Stimulated activated CD4-positive, alpha-beta T cell treated with anti-CD3 and anti-CD28 coated beads, Interleukin-15, amount 100 ng/mL, for 1 hour (primary cell): ENCODE measurements at places on chromosomes 16 and 17.

- DNase-seq, result no peak
Observed at GRCh38 chr16:30991052-30991451, 6.0 kb downstream of the HSD3B7 start.

DNA sequence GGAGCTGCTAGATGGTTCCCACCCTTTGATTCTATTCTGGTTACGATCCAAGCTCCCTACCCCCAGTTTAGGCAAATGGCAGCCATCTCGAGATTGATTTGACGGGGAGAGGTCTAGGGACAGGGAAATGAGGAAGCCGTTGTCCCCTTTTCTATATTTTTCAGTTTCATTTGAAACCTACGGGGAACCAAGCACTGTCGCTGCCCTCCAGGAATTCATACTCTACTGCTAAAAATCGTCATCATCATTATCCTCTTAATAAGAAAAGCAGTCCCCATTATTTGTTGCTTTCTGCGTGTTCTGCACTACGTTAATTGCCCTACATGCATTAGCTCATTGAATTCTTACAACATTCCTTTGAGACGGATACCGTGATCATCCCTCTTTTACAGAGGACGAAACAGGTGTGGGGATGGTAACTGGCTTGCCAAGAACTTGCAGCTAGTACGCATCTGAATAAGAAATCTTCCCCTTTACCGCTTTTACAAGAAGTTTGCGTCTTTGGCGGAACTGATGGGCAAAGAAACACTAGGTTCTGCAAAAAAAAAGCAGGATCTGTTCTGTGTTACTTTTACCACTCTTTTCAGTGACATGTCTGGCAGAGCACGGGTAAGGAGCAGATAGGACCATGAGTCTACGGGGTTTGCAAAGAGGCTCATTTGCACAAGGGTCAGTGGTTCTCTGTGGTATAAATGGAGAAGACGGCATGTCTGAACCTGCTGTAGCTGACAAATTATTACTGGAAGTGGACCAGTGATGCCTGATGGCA lies 1.1 kb downstream of the CCP110 start:
- no peak for DNase-seq

- no peak for DNase-seq
Observed at GRCh38 chr17:41915566-41915965, 3.2 kb downstream of the ACLY start.

- no peak for DNase-seq
Observed at GRCh38 chr16:48335961-48336360, 49.3 kb downstream of the SIAH1 start.

DNA sequence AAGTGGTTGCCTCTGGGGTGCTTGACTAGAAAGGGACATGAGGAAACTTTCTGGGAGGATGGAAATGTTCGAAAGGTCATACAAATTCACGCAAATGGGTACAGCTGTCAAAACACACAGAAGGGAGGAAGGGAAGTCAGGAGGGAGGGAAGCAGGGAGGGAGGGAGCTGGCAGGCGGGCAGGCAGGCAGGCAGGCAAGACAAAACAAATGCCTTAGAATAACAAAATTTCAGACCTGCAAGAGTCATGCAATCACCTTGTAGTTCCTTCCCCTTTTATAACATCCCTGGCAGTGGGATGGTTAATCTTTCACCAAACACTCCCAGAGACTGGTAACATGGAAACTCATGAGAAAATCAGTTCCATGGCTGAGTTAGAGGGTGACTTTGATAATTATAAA lies 189.2 kb downstream of the STX8 start:
- no peak for DNase-seq

DNA sequence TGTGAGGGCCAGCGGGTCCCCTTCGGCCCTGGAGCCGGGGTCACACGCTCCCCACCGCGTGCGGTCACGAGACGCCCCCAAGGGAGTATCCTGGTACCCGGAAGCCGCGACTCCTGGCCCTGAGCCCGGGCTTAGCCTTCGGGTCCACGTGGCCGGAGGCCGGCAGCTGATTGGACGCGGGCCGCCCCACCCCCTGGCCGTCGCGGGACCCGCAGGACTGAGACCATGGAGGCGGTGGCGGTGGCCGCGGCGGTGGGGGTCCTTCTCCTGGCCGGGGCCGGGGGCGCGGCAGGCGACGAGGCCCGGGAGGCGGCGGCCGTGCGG lies at the start of gene NAGLU:
Gene NAGLU (plus strand): TSS at position 194 of the 324 bp plus-strand sequence. CDS start 32 bp downstream, at position 226.
- peak; percentile 69 for DNase-seq

DNA sequence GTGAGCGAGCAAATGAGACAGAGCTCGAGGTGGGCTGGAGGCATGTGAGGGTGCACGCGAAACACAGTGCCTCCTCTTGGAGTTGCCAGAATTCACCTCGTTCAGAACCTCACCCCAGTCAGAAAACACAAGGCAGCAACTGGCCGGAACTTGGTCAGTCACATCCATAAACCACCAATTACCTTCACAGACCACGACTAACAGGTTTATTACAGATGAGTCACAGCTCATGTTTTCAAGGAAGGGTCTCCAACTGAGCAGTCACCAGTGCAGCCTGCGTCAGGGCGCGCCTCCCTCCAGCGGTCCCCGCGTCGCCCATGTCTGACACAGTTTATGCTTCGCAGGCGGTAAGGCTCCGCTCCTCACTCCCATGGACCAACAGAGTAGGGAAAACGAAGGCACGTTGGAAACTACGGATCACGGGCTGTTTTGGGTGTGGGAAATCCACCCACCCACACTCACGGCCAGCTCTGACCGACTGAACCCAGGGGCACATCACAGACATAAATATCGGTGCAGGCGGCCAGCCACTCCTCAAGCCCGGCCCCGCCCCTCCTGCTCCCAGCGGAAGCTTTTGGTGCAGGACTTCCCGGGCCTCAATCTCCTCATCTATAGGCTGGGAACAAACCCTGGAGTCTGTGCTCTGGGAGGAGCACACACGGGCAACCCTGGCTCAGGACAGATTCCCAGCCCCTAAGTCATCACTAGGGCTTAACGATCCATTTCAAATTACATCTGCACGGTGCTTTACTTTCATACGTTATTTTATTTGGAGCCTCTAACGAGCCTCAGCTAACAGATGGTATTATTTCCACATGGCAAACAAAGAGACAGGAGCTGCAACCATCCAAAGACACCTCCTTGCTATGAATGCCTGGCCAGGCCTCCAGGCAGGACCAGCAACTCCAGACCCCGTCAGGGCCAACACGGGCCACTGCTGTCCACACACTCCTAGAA lies 126.3 kb downstream of the ZNF778 start:
- DNase-seq, result no peak

GRCh38 chr16:12539185-12539929 lies 264.3 kb downstream of the CPPED1 start:
- DNase-seq, result no peak

GRCh38 chr17:8466456-8466855 lies 30.8 kb downstream of the NDEL1 start:
- DNase-seq, result no peak

DNA sequence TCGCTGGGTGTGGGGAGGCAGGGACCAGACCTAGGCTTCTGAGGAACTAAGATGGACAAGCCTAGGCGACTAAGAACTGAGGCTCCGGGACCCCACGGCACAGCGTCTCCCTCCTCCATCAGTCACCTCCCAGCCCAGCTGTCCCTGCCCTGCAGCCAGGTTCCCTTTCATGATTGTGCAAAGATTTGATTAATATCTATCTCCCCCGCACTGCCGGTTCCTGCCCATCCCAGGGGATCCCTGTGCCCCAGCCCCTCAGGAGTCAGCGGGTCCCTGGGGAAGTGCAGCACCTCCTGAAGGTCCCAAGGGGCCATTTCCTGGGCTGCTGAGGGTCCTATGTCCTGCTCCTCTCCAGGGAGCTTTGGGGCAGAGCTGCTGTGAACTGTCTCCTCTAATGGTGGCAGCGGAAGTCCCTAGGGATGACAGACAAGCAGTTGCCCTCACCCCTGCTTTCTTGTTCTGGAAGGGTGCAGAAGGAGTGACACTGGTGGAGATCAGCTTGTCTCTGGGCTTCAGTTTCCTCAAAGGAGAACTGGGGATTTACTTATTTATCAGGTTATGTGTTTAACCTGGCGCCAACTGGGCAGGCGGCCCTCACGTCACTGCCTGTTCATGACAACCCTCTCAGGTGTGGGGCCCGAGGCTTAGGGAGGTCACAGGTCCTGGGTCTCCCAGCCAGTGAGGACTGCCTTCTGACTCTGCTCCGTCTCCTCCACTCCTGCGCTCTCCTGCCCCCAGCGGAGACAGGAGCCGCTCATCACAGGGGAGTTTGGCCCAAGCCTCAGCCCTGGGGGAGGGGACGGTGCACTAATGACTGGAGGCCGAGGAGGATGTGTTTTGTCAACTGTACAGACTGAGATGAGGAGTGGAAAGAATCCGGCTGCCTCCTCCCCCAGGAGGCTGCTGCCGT lies 1.9 kb upstream of the C16orf74 start:
- DNase-seq, result no peak

GRCh38 chr16:89482150-89482816 lies 8.1 kb downstream of the ANKRD11 start:
- no peak for DNase-seq

GRCh38 chr16:65069065-65069464 lies 52.8 kb downstream of the CDH11 start:
- DNase-seq, result no peak

DNA sequence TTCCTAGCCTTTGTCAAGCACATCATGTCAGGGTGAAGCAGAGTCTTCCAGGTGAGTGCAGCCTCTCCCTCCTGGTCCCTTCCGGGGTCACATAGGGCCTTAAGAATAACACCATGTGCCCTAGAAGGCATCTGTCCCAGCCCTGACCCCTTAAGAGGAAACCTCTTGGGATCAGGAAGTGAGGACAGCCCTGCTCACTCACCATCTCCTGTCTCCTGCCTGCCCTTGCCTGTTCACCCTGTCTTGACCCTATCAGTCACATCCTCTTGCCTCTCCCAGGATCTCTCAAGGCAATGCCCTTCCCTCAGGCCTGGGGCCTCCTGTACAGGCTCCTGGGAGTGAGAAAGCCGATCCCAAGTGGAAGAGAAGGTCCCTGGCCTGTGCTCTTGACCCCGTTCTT lies 13.9 kb downstream of the MYL4 start:
- no peak for DNase-seq
